ENCODE measurements at places on chromosomes 16 and 17.

- DNase-seq: peak; percentile 56
Measured at GRCh38 chr17:76909971-76910760, 42.0 kb downstream of the MGAT5B start.

GRCh38 chr17:64150237-64151015 is 20.5 kb upstream of the ERN1 start:
- DNase-seq: no peak

- no peak for DNase-seq
Measured at GRCh38 chr16:81435103-81435502, 9.5 kb upstream of the CMIP start.

- peak; percentile 77 for DNase-seq
Measured at GRCh38 chr17:50661795-50662391, 27.2 kb downstream of the ABCC3 start.

- DNase-seq: no peak
Measured at GRCh38 chr17:37725601-37726146, 19.2 kb downstream of the HNF1B start.

GRCh38 chr16:1362807-1363206 is 11.1 kb downstream of the GNPTG start:
- DNase-seq: no peak

- DNase-seq: no peak
Measured at GRCh38 chr16:55717326-55717725, 61.5 kb downstream of the SLC6A2 start.

DNA sequence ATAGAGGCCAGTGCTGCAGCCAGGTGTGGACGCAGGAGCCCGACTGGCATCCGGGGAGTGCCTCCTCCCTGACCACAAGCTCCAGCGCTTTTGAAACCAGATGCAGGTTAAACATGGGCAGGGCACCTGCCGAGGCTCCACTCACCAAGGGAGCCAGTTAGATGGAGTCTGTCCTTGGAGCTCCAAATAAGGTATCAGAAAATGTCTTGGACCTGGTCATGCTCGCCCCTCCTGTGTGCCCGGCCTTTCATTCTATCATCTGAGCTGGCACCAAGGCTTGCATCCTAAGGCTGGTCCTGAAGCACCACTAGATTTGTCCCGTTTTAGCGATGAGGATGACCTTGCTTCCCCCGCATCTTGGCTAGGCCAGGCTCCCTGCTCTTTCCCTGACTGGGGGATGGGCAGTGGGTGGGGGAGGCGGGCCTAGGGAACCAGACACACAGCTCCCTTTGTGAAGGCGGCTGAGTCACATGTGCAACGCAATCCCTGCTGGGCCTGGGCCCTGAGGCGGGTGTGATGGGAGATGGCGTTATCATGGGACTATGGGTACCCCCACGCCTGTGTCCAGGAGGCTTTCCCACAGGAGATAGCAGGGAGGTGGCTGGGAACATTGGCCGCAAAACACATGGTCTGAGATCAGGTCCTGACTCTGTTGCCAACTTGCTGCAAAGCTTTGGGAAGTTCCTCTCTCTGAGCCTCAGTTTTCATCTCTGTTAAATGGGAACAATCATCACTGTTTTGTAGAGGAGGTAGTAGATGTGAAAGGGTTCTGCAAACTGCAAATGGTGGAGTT is 5.0 kb upstream of the ADGRG1 start:
- DNase-seq: peak; percentile 52

DNA sequence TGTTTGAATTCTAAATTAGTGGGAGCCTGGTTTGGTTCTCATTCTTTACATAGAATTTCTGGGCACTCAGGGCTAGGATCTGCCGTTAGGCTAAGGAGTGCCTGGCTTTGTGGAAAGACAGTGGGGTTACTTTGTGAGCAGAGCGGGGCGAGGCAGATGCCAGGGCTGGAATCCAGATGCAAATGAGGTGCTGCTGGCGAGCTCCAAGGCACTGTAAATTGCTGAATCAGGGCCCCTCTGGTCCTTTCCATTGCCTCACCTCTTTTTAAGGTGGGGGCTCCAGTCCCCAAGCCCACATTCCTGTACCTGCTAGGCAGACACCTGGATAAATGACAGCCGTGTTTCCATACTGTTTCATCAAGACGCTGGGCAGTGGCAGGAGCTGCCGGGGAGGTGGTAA is 33.8 kb downstream of the PIPOX start:
- no peak for DNase-seq

GRCh38 chr16:30368122-30368791 is 2.0 kb downstream of the TBC1D10B start:
- DNase-seq: peak; percentile 46

DNA sequence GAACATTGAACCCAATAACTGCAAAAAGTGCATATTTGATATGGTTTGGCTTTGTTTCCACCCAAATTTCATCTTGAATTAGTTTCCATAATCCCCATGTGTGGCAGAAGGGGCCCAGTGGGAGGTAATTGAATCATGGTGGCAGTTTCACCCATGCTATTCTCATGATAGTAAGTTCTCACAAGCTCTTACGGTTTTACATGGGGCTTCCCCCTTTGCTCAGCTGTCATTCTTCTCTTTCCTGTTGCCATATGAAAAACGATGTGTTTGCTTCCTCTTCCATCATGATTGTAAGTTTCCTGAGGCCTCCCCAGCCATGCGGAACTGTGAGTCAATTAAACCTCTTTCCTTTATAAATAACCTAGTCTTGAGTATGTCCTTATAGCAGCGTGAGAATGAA is 127.6 kb downstream of the CHD9NB start:
- DNase-seq: no peak

GRCh38 chr17:75271233-75271954 is 363 bp upstream of the MIF4GD start:
- peak; percentile 49 for DNase-seq

DNA sequence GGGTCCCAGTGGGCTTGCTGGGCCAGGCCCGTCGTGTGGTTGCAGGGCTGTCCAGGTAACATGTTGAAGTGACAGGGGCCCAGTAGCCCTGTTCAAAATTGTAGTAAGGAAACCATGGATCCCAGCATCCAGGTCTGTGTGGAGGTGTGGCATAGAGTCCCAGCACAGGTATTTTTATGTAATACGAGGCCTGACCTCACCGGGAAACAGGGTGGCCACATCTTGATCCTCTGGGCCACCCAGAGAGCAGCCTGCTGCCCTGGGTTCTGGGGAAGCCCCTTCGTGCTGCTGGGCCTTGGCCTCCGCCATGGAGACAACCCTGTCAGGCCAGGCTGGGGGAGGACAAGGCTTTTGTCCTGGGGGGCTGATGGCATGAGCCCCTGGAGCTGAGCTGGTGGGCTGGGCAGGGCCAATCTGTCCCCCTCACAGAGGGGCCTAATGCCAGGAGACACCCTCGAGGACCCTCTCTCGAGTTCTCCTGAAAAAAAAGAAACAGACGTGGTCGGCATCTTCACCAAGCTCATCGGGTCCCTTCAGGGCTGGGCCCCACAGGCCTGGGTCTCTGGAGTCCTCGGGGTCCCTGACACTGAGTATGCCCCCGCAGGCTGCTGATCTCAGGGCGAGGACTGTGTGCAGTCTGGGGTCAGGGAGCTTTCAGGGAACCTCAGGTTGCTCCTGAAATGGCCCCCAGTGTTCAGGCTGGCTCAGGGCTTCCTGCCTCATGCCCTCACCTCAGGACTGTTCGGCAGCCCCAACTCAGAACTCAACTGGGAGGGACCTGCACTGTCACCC is 47.8 kb downstream of the TNFRSF13B start:
- DNase-seq: no peak

- DNase-seq: peak; percentile 23
Measured at GRCh38 chr16:6111390-6111789, 1013.8 kb upstream of the EEF2KMT start.

- DNase-seq: peak; percentile 76
Measured at GRCh38 chr16:87723226-87723623, 42.6 kb downstream of the KLHDC4 start.

DNA sequence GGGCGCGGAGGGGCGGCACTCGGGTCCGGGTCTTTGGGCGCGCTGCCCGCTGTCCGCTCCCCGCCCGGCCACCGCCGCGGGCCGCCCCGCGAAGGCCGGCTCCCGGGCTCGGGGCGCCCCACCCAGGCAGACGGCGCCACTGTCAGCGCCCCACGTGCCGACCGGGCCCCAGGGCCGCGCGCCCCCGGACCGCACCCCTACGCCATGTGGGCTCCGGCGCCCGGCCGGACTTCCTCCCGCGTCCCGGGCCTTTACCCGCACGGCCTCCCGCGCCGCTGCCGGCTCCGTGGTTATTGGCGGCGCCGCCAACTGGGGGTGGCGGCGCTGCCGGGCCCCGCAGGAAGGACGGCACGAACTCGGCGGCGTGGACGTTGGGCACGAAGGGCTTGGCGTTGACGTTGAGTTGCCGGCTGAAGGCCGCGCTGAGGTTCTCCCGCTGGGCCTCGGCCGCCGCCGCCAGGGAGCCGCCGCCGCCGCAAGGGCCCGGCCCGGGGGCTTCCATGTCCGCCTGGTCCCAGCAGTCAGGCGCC is 577 bp downstream of the GSPT1 start:
- no peak for DNase-seq

GRCh38 chr17:39402890-39403605 is 1.6 kb upstream of the FBXL20 start:
- DNase-seq: no peak

DNA sequence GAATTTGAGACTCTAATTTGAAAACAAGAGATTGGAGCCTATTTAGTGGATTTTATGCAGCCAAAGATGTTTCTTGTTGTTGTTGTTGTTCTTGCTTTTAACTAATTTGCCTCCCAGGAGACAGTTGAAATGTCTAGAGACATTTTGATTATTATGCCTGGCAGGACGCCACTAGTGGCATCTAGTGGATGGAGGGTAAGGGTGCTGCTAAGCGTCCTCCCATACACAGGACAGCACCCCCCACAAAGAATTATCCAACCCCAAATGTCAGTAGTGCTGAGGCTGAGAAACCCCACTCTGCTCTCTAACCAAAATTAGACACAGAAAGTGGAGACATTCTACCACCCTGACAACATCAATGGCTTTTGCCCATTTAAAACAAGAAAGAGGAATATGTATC is 15.4 kb upstream of the HSBP1 start:
- DNase-seq: no peak

GRCh38 chr16:21560462-21560861 is 38.9 kb upstream of the METTL9 start:
- DNase-seq: no peak

- DNase-seq: peak; percentile 96
Measured at GRCh38 chr17:82716203-82717010, at the start of gene FN3KRP. TSS of gene FN3KRP (plus strand) at chr17:82716706. CDS start at chr17:82716756, 50 bp downstream.

DNA sequence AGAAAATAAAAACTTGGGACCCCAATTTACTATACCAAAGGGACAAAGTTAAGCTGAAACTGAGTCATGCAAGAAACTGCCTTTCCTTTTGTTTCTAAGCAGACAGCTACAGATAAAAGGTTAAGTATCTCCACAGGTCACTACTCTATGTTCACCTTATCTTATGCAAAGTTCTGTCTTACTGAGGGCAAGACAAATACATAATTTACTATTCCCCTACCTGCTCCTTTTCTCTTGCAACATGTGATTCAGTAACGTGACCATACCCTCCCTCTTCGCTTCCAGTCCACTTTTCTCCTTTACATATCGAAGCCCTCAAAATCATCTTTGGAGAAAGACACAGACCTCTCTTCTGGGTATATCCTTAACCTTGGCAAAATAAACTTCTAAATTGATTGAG is 42.3 kb downstream of the SCPEP1 start:
- DNase-seq: no peak

GRCh38 chr16:49716339-49716934 is 139.5 kb downstream of the ZNF423 start:
- no peak for DNase-seq

DNA sequence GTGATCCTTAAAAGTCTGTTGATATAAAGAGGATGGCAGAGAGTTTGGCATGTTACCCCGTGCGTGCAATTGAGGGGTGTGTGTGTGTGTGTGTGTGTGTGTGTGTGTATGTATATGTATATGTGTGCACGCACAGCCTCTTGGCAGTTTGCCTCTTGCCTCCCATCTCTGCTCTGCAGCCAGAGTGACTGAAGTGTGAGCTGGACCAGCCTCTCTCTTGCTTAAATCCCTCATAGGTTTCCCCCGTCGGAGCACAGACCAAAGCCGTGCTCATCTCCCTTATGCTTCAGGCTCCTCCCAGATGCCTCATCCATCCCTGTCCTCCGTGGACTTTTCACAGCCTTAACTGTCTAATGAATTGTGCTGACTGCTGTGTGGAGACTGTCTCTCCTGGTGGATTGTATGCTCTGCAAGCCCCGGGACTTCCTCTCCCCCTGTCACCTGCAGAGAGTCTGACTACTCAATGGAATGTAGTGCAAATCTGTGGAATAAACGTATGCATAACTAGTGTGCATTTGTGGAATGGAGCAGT is 413.5 kb downstream of the CPPED1 start:
- no peak for DNase-seq

DNA sequence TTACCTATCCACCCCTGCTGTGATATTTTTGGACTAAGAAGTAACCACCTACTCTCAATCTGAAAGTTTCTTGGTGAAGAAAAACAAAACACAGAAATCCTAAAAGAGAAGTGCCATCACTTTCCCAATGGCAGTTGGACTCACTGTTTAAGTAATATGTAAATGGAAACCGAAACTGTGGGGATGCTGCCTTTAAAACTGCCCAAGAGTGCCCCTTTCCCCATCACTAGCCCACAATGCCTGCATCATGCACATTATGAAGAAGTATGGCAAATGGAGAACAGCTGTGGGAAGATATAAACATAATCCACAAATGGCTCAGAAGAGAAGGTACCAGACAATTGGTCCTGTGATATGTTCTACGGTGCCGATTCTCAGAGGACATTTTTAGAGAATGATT is 33.5 kb upstream of the SLC6A2 start:
- no peak for DNase-seq

DNA sequence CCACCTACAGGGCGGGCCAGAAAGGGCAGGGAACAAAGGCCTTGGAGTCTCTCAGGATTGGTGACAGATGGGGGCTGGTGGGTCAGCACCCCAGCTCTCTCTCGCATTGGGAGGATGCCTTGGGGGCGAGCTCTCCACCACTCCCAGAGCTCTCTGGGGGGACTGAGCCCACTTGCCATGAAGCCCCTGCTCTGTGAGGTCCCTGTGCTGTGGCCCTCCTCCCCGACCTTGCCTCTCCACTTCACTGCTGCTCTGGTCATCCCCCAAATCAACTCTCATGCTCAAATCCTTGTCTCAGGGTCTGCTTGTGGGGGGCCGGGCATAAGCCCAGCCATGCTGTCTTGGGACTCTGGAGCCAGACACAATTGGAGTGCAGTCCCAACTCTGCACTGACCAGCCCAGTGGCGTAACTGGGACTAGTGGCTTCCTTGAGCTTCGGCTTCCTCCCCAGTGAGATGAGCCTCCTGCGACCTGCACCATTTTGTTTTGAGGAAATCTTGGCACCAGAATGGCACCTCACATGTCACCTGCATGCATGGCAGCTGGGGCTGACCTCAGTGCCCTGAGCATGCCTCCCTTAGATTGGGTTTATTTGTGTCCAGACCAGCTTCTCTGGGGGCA is 184.5 kb downstream of the IRF8 start:
- no peak for DNase-seq

- no peak for DNase-seq
Measured at GRCh38 chr16:50857881-50858280, 116.0 kb downstream of the CYLD start.
